Activated naive CD8-positive, alpha-beta T cell treated with anti-CD3 and anti-CD28 coated beads for 36 hours (primary cell): ENCODE measurements at places on chromosomes 2 and 18. TPM values are rescaled to one million over a fixed set of nuclear protein-coding genes. Genes with fewer than 3 reads are reported as not detected.

DNA sequence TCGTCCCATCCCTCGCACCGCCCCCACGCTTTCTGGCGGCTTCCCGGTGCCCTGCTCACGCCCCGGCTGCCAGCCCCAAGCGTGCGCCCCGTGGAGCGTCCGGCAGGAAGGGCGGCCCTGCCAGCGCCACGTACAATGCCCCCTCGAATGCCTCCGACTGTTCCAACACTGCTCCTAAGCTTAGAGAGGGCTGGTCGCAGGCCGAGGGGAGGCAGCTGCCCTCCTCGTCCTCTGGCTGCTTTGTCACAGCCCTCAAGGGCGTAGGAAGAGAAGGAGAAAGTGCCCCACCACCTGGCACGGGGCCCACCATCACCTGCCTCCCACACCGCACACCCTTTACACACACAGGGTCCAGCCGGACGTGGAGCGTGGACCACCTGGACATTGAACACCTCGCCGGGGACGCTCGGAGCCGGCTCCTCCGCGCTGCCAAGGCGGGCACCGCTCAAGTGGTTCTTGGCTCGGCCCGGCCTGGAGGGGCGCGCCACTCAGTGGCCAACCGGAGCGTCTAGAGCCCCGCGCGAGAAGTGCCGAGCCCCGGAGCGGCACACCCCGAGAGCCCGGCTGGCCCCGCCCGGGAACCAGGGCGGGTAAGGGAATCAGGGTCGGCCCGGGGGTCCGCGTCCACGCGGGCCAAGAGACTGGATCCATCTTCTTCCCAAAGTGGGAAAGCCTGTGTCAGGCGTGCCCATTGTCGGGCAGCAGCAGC lies 830 bp downstream of the DNER start:
- peak; percentile 28 for DNase-seq

DNA sequence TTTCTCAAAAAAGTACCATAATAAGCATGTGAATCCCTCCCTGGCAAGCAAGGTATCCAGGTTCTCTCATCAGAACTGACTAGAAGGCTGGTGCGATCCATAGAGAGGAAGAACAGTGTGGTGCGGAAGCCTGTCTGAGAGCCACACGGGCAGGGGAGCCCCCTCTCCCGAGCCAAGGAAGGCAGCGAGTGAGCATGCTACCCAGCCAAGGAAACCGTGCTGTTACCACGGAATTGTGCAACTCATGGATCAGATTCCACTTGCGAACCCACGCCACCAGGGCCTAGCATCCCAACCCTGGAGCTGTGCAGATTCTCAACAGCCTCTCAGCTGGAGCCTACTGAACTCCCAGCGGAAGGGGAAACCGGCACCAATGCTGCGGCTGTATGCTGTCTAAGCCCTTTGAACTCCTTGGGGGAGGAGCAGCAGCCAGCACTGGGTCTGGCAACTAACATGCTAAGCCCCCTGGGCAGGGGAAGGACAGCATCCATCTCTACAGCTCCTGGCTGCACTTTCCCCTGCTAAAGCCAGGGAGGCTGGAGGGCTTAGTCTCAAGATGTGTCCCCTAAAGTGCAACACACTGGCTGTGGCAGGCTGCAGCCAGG lies 823.1 kb downstream of the EPHA4 start:
- no peak for DNase-seq

- no peak for DNase-seq
These were observed 74.0 kb downstream of the NRXN1 start for GRCh38 chr2:50957896-50958295.

- no peak for DNase-seq
These were observed 12.8 kb downstream of the RNF103 start for GRCh38 chr2:86610871-86611270.

GRCh38 chr2:39640107-39640506 lies 25.6 kb upstream of the TMEM178A start:
- no peak for DNase-seq

GRCh38 chr18:35592298-35592697 lies 10.8 kb downstream of the GALNT1 start:
- DNase-seq = no peak

GRCh38 chr2:11393711-11394236 lies 49.3 kb upstream of the ROCK2 start:
- no peak for DNase-seq

DNA sequence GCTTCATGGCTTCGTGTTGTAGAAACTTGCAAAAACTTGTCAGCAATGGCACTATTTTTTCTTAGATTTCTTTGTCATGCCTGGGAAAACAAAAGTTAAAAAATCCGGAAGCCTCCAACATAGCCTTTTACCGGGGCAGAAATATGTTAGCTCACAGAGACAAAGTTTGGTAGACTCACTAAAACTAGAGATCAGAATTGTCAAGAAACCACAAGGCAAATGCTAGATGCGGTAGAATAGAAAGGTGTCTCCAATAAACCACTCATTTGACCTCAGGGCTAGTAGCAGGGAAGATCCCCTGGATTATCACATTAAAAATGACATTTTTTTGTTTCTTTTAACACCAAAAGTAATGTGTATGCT lies 405 bp downstream of the CASP10 start:
- no peak for DNase-seq

DNA sequence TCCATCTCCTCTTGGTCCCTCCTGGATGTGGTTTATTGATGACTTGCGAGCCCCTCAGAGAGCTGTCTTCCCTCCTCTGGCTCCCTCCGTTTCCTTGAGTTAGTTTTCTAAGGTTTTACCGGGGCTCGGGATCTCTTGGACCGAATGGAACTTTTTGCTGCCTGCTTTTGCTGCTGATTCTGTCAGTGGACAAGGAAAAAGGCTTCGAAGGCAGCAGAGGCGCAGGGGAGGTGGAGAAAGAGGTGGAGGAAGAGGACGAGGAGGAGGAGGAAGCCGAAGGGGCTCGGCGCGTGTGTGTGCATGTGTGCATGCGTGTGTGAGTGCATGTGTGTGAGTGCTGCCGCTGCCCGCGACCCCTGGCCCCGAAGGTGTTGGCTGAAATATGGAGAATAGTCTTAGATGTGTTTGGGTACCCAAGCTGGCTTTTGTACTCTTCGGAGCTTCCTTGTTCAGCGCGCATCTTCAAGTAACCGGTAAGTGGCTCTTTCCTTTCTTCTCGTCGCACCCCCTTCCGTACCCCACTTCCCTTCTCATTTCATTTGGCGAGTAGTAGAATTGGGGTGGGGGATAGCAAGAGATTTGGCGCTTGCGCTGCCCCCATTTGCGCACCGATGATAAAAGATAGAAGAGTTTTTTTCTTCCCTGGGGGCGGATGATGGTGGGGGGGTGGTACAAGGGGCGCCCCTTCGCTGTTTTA lies 557 bp downstream of the DCC start:
- DNase-seq = no peak

- no peak for DNase-seq
These were observed 282.2 kb downstream of the CYP26B1 start for GRCh38 chr2:71865391-71865965.

- no peak for DNase-seq
These were observed 20.8 kb upstream of the TMX3 start for GRCh38 chr18:68735483-68736343.

GRCh38 chr2:203909974-203910373 lies 26.6 kb upstream of the ICOS start:
- DNase-seq = no peak

- DNase-seq = peak; percentile 6
These were observed at the start of gene FAM237A for GRCh38 chr2:206642075-206643025. Gene FAM237A (plus strand): TSS chr2:206642487. CDS start chr2:206644237, 1,750 bp downstream.

DNA sequence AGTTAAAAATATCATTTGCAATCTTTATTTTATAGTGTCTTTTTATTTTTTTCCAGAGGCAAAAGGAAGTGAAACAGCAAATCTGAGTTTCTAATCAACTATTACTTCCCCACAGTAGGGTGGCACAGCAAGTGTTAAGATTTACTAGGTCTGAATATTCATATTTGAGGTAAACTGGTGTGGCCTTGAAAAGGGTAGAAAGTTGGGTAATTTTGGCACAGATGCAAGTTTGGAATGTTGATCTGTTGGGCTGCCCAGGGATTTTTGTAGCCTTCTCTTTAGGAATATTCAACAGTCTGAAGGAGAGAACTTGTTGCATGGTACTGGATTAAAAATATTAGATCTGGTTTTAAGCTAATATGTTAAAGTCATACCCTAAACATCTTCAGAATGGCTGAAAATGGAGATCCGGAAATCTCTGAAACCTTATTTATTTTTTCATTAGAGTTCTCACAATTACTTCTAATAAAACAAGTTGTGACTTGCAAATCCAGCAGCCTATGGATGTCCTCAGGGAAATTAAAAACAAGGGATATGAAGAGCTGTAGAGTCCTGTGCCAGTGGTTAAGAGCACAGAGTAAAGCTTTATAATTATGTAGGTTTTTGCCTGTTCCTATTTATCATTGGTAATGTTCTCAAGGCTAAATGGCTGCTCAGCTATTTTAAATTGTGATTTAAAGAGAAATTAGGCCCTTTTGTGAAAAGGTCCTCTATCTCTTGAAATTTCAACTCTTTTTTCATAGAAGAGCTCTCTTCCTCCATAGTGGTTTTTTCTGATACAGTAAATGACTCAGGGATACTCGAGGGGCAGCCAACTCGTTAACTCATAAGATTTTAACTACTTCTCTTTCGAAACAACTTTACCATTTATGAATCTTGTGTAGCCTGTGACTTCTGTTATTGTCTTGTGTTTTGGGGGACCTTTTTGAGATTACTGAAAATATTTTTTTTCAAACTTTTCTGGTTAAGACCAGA lies 11.0 kb downstream of the TANK start:
- no peak for DNase-seq

DNA sequence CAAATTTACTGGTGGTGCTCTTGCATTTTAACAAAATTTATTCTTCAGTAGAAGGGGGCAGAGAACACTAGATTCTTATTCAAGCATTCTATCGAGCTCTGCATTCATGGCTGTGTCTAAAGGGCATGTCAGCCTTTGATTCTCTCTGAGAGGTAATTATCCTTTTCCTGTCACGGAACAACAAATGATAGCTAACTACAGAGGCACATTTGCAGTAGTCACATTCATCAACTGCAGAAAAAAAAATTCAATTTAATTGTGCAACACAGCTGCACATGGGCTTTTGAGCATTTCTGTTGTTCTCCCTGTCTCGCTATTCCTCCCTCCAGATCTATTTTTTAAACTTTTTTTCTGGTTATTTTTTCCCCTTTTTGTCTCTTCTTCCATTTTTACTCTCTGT lies 13.0 kb upstream of the DLX1 start:
- DNase-seq = no peak

The UPP2 gene
- not detected for total RNA-seq

The TMEM198 gene
- 4.2 TPM for total RNA-seq

The CCDC85A gene
- not detected for total RNA-seq

The DUSP2 gene
- total RNA-seq = 279 TPM

The DES gene
- total RNA-seq = 0.26 TPM

The HOXD9 gene
- total RNA-seq = not detected

The RRM2 gene
- 414 TPM for total RNA-seq

The KCNE4 gene
- total RNA-seq = not detected
